C1 segment of cervical spinal cord (tissue), 14 donors: ENCODE measurements at places on chromosomes 7 and 10.

DNA sequence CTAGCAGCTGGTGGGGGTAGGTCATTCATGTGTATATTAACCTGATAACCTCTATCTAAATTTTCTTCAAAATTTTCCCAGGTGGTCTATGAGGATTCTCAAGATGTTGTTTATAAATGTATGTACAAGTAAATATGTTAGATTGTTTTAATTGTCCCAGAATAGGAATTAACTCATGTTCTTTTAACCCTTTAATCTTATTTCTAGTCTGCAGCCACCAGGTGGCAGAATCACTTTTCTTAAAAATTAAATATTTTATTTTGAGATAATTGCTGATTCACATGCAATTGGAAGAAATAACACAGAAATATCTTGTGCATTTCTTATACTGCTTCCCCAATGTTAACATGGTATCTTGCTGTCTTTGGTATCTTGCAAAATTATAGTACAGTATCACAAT, 589.5 kb downstream of the ARL4A start:
- no peak for DNase-seq

GRCh38 chr7:40009301-40009700, 59.2 kb downstream of the CDK13 start:
- no peak for DNase-seq

DNA sequence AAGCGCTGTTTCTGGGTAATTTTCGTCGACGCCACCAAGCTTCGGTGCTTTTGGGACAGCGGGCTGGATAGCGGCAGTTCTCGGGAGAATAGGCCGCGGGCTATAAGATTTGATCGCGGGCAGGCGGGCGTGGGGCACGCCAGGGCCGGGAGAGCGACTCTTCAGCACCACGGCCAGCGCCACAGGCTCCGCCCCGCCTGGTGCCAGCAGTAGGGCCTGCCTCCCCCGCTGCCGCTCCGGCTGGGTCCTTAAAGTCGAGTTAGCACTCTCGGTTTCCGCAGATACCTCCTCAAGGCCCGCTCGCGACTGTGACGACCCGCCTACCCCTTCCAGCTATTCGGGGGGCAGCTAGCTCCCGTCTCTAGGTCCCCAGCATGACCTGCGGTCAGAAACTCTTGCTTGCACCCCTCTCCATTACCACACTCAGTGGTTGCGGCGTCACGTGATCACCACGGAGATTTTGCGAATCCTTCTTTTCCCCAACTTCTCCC, 9.4 kb downstream of the NXPH1 start:
- DNase-seq: no peak

DNA sequence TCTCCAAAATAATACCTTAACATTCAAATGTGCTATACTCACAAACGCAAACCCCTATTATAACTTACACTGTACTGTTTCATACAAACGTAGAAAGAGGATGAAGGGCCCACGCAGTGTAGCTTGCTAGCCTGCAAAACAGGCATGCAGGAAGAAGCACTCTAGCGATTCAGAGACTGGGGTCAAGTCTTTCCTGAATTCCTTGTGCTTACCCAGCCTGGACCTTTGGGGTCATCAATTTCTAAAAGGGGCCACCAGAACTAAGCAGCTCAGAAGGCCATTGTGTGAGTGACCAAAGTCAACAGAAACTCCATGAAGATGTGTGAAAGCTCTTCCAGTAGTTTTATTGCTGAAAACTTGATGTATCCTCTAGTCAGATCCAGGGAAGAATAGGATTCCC, 111.9 kb downstream of the SVIL start:
- DNase-seq: no peak

DNA sequence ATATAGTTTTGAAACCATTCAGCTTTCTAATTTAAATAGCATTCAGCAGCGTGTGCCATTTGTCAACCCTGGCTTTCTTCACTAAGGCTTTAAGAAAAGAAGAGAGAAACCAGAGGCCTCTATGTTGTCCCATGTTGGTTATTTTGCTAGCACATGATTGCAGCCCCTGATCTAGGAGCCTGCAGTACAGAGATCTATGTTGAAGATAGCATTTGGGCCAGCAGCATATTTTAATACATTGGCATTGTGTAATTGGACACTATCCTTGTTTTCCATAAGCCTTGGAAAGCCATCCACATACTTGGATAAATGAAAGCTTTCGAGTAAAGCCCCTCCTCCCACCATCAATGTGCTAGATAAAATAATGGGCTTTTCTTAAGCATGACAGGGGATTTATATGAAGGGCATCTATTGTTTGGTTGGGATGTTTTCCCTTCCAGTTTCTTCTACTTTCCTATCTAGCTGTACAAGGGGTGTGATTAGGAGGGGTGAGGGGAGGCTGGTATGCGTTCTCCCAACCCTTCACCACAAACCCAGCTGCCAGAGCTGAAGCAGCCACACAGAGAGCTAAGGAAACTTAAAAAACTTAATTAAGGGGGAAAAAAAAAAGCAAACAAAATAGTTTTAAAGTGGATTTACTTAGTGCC, 23.1 kb upstream of the SDHAF3 start:
- DNase-seq: no peak

GRCh38 chr7:22137026-22137425, 191.3 kb upstream of the CDCA7L start:
- DNase-seq: no peak

DNA sequence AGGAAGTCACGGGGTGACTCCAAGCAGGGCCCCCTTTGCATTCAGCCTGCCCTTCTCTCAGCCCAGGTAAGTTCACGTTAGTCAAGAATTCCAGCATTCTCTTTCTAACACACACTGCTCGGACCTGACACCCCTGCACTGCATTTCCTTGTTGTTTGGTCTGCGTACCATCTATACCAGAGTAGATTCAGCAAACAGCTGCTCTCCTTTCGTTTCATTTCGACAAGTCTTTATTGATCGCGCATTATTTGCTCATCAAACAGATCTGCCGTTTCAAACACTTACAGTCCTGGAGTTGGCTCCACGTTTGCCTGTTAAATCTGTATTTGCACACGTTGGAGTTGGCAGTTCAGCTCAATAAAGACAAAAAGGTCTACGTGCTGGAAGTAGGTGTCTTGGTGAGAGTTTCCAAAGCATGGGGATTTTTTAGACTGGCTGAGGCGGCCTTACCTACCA, 495.1 kb downstream of the RPS24 start:
- no peak for DNase-seq

DNA sequence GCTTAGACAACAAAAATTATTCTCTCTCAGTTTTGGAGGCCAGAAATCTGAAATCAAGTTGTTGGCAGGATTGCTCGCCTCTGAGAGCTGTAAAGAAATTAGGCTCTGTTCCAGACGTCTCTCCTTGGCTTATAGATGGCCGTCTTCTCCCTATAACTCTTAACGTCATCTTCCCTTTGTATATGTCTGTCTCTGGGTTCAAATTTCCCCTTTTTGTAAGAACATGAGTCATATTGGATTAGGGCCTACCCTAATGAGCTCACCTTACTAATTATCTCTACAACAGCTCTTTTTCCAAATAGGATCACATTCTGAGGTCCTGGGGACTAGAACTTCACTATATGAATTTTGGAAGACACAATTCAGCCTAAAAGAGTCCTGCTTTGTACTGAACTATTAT, 22.4 kb downstream of the GALNTL5 start:
- DNase-seq: no peak

DNA sequence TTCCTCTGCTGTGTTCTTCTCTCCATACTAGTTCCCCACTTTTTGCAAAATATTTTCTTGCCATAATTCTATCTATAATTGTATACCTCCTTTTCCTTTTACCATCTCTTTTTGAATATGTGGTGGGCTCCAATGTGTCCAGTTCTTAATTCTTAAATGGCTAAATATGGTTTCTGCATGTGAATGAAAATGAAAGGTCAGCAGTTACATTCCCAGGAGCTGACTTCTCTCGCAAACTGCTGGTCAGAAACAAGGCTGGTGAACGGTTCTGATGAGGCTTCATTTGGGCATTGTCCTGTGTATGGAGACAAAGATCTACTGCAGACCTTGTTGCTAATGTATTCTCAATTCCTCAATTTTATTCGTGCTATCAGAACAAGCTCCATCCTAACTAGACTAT, 309.2 kb downstream of the SNX13 start:
- DNase-seq: no peak

GRCh38 chr10:87054373-87055295, 34.5 kb downstream of the FAM25A start:
- no peak for DNase-seq

DNA sequence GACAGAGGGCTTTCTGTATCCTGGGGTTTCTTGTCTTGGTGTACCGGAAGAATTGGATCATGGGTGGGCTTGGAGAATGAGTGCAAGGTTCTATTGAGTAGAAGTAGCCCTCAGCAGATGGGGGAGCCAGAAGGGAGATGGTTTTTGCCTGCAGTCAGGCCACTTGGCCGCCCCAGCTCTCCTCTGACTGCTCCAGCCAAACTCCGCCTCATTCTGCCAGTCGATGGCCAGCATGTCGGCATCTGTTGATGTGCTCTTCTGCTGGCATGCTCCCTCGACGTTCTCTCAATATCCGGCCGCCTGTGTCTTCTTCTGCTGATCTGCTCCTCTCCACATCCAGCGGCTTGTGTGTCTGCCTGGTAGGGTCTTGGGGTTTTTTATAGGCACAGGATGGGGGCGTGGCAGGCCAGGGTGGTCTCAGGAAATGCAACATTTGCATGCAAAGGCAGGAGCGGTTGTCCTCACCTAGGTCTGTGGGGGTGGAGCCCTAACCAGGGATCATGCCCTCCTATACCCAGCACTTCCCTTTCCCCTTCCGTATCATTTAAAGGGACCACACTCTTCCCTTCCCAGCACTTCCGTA, 40.2 kb upstream of the TNS3 start:
- no peak for DNase-seq

- DNase-seq: no peak
Measured at GRCh38 chr10:80199828-80200227, 5.5 kb downstream of the ANXA11 start.

- no peak for DNase-seq
Measured at GRCh38 chr10:119863951-119864565, 8.6 kb downstream of the MCMBP start.

DNA sequence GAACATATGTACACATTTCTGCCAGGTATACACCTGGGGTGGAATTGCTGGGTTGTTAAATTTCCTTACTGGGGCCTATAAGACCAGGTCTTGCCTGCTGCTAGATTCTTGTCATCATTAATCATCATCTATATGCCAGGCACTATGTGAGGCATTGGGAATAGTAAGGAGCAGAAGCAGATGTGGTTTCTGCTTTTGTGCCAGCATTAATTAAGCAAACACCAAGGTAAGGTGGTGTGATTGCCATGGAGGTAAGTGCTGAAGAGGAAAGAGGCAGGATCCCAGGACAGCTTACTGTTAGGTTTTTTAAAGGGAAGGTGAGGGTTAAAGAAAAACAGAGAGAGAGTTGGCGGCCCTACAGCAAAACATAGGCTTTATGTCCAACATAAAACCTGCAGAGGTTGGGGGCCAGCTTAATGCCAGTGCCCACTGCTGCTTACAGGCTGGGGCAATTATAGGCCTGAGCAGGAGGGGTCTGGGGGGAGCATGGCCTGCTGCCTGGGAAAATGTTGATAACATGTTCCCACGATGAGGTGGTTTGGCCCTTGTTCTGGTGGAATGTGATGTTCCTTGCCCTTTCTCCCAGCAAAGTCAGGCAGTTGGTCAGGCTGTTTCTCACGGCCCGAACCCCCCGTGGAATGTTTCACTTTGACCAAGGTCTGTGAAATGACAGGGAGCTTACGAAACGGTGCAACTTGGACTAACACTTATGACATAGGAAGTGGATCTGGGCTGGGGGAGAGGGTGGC, 93.9 kb downstream of the RBM20 start:
- DNase-seq: no peak

DNA sequence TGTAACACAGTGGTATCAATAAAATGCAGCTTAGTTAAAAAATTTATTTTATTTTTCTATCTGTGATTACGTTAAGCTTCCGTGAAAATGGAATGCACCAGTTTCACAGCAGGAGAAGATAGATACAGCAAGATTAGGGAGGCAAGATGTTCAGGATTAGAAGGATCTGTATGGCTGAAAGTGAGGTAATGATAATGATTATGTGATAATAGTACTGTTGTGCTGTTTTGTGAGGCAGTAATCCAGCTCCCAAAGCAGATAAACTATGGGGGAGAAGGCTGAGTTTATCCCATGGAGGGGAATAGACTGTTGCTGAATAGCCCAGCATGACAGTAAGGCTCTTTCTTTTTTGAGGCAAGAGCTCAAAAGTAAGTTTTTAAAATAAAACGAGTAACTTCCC, 216.1 kb upstream of the PRPS1L1 start:
- DNase-seq: no peak
